Posterior cingulate gyrus (tissue), 11 donors: ENCODE measurements at places on chromosomes 16 and 17.

DNA sequence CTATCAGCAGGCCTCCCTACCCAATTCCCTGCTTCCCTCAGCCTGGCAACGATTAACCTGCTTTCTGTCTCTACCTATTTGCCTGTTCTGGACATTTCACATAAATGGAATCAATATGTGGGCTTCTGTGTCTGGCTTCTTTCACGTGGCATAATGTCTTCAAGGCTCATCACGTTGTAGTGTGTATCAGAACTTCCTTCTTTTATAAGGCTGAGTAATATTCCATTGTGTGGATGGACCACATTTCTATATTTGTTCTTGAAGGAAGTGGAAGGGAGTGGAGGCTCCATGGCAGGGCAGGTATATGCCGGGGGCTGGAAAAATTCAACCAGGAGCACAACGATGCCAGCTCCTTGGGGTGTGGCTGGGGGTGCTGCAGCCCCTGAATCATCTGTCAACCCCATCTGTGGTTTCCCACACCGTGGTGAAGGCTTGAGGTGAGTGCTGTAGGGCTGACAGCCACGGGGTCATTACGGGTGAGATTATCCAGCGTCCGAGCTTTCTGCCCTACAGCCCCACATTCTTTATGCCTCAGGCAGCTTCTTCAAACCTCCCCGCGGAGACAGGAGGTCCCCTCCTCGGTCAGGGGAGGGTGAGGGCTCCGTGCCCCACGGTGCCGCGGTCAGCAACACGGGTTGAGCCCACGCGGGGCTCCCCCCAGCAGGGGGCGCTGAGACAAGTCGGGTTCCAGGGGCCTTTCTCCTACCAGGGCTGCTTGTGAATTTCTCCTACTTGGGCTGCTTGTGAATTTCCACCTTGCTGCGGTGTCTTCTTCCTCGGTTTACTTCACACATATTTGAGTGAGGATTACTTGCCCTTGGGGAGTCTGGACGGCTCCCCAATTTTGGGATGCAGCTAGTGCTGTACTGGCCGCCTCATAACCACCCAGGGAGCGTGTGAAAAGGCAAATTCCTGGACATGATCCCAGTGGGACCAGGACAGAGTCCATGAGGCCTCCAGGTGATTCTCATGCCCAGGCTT is 18.3 kb upstream of the WFIKKN2 start:
- DNase-seq = peak; percentile 88

DNA sequence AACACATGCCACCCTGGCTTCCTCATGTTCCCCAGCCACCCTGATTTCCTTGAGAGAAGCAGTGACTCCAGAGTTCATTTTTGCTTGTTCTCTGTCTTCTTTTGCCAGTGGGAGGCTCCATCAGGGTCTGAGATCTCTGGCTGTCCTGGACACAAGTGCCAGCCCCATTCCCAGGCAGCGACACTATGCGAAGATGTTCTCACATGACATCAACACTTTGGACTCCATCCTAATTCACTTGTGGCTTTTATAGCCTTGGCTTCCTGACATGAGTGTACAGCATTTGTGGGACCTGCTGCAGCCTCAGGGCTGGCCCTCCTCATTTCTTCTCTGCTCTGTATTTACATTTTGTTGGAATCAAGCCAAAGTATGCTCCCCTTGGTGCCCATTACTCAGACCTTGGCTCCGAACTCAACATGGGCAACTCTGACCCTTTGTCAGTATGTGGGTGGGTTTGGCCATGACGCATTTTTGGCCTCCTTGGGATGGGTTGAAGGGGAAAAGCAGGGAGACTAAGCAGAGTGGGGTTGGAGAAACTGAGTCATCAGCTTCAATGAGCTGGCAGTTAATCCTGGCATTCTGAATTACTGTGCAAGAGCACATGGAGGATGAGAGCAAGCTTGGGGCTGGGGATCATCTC is 119.0 kb upstream of the EEF2KMT start:
- DNase-seq = no peak

DNA sequence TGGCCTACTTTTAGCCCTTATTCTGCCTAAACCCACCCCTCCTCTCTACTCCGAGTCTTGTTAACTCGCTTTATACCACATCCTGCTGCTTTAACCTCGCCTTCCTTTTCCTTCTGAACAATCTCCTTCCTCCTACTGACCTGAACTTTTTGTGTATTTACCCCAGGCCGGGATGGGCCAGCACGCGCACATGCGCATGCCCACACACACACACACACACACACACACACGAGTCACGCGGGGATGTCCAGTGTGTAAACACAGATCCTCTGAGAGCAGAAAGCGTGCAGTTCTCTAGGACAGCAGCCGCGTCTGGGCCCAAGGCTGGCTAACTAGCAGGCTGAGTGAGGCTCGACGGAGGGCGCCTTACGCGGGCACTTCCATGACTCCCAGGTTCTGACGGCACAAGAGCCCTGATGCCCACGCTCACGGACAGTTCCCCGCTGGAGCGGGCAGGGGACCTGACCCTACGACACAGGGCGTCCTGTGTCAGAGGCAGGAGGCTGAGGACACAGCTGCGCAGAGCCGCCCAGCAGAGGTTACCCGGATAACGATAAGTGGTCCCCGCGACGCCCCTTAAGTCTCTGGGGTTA is 610 bp downstream of the PIK3R5 start:
- no peak for DNase-seq

- DNase-seq = no peak
Observed at GRCh38 chr17:64099543-64099942, 30.4 kb downstream of the ERN1 start.
